ENCODE measurements at places on chromosomes 7 and 10.
A peak's percentile ranks its signal among the peaks of the same experiment; 100 is the strongest.

GRCh38 chr10:75083972-75084833 lies 27.3 kb upstream of the SAMD8 start:
- peak; percentile 17 for DNase-seq

DNA sequence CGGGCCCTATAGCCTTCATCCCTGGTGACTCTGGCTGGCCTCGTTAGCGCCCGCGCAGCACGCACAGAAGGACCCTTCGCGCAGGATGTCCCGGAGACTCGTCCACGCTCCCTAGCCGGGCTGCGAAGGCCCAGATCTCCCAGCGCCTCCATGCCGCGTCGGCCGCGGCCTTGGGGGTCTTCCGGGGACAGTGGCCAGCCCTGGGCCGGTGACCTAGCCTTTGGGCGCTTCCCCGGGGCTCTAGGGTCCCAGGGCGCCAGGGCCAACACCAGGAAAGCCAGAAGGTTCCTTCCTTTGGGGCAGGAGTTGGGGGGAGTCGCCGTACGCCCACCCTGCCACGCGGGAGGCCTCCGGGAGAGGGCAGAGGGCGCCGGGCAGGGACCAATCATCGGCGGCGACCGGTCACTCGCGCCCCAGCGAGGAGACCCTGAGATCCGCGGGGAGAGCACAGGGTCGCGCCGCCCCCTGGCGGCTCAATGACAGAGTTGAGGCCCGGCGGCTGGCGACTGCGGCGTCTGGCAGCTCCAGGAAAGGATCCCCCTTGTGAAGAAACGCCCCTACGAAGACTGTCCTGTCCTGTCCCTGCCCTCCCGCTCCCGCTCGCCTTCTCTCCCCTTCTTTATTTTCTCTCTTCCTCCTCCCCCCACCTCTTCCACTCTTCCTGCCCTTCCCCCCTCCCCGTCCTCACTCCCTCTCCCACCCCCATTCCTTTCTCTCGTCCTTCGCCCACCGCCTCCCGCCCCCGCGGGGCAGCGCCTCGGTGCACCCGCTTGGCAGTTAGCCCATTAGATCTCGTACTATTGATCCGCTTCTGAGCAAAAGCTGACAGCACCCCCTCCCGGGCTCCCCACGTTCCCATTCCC lies 62.3 kb upstream of the LBX1 start:
- peak; percentile 48 for DNase-seq

GRCh38 chr7:33190688-33191304 lies 61.4 kb downstream of the BBS9 start:
- no peak for DNase-seq

DNA sequence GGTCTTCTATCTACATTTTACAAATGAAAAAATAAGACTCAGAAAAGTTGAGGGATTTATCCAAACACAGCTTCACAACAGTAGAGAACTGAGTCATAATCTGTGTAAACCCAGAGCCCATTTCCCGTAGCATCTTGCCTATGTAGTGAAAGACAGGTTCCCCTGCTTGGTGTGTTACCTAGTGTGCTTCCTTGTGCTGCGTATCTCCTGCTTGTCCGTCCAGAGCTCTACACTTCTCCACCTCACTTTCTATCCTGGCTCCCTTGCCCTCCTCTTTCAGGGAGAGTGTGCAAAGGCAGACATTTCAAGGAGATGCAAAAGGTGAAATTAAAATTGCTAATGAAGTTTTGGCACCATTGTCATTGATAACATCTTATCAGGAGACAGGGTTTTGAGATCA lies 1.4 kb upstream of the ASNS start:
- DNase-seq: no peak

DNA sequence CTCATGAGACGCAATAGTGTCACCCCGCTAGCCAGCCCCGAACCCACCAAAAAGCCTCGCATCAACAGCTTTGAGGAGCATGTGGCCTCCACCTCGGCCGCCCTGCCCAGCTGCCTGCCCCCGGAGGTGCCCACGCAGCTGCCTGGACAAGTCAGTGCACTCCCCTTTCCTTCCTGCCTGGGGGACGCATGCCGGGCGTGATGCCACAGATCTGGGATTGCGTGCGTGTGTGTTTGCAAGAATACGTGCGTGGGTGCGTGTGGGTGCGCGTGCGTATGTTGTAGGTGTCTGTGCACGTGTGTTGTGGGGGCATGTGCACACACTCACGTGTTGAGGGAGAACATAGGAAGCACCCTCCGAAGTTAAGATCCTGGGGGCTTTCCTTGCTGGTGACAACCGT lies 23.5 kb downstream of the PFKFB3 start:
- DNase-seq: no peak

DNA sequence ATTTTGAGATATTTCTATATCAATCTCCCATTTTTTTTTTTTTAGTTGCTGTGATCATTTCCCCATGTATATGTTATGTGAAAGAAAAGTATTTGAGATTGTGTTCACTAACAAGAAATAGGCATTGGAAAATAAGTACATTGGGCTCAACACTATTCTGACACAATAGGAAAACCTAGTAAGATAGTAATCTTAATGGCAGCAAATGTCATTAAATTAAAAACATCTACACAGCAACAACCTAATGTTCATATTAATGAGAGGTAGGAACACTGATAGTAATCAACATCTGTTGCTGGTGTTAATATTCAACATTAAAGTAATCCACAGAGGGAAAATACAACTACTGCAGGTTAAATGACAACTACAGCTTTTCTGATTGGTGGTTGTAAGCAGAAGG lies 1.5 kb upstream of the GTPBP10 start:
- no peak for DNase-seq

DNA sequence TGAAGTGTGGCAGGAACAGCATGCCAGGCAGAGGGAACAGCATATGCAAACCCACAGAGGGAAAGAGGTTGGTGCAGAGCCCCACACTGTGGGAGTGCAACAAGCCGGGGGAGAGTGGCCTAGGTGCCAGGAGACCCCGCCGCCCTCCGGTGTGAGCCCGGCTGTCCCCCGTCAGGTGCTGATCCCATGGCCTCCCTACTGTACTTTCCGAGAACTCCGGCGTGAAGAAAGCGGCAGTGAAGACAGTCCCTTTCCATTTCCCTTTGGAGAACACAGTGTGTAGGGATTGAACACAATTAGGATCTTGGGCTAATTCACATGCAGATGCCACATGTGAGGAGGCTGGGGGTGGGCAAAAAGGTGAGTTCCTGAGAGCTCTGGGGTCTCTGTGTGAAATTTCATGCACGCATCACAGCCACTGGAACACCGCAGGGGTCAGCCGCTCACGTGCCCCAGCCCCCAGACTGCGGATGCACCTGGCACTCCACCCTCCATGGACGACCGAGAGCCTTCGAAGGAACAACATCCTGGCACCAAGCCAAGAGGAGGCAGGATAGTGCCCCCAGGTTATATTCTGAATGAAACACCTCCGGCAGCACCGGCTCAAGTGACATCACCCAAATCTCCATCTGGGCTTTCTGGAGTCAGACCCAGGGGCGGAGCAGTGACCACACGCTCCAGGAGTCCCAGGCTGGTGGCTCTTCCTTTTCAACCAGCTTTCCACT lies 82.1 kb upstream of the PPP2R2D start:
- no peak for DNase-seq

GRCh38 chr10:121525251-121526134 lies 72.8 kb downstream of the FGFR2 start:
- DNase-seq: no peak

- no peak for DNase-seq
These were observed 145.2 kb downstream of the RNF133 start for GRCh38 chr7:122553761-122554160.

- no peak for DNase-seq
These were observed 130.4 kb downstream of the AASS start for GRCh38 chr7:122013630-122014029.

DNA sequence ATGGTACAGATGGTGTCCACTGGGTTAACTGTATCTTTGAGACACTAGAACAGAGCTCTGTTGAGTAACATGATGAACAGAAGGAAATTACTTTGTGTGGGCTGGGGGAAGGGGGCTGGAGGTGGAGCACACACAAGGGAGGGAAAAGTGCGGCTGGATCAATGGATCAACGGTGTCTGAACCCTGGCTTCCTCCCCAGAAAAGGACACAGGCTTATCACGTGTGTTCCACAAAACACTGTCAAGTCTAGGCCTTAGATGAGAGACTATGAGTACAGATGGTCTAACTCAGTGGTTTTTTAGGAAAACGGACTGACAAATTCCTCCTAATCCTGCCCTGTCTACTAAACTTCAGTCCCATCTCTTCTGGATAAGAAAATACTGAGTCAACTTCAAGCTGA lies 27.8 kb downstream of the HSPB1 start:
- no peak for DNase-seq

GRCh38 chr10:11335881-11336430 lies 275.5 kb downstream of the USP6NL start:
- no peak for DNase-seq

DNA sequence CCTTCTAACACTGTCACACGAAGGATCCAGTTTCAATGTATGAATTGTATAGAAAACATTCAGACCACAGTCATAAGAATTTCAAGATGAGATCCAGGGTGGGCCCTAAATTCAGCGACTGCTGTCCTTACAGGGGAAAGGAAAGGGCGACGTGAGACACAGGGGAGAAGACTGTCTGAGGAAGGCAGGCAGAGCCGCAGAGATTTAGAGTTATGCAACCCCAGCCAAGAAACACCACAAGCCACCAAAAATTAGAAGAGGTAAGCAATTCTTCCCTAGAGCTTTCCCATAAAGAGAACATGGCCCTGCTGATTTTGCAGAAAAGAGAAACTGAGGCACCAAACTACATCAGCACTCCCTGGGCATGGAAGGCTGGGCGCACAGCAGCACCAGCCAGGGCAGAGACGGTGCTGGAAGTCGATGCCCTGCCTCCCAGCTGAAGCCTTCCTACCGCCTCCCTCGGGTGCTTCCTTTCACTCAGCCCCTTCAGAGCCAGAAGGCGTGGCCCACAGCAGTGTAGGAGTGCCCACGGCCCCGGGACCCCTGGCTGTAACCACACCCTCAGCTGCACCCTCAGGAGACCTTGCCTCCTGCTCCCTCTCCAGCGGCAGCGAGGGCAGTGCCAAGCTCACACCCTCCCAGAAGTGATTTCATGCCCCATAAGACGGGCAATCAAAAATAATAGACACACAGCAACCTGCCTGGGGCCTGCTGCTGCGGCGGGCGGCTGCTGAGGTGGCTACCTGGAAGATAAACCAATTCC lies 81.0 kb upstream of the LRRC4 start:
- no peak for DNase-seq

GRCh38 chr7:46192271-46192670 lies 271.2 kb upstream of the IGFBP3 start:
- no peak for DNase-seq

- no peak for DNase-seq
These were observed 1.5 kb downstream of the SCART1 start for GRCh38 chr10:133455196-133455595.

DNA sequence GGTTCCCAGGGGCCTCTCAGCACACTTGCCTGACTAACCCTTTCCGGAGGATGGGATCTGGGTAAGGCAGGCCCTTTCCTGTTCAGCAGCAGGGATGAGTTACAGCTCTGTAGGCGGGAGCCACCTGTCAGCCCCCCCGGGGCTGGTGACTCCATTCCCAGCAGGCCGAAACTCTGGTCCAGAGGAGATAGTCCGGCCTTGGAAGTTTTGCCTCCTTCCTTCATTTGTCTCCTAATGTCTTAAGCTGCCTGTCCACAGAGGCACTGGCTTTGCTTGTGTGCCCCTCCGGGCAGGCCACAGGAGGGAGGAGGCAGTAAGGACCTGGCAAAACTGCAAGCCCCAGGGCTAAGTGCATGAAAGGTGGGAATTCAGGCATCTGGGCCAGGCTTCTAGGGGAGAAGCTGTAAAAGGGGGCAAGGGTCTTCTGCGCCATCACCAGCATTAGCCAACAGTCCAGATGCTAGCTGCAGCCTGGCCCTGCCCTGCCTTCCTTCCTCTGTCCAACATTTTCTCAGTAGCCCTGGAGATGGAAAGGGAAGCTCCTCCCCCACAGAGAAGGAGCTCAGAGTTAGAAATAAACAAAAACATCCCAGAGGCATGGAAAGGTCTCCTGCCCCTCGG lies 1.2 kb downstream of the ADIRF start:
- DNase-seq: peak; percentile 75

- peak; percentile 40 for DNase-seq
These were observed 313.2 kb upstream of the KCND2 start for GRCh38 chr7:119959811-119960210.

DNA sequence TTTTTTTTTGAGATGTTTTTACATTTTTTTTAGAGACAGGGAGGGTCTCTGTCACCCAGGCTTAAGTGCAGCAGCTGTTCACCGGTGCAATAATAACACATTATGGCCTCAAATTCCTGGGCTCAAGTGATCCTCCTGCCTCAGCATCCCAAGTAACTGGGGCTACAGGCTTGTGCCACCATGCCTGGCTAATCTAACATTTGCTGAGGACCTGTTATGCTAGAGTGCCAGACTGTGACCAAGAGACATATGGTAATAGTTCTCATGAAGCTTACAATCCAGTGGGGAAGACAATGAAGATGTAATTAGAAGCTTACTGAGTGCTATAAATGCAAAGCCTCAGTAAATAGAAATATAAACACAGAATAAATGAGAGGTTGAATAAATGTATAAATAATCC lies 17.6 kb upstream of the ORC5 start:
- no peak for DNase-seq

- DNase-seq: no peak
These were observed 45.5 kb upstream of the CHST15 start for GRCh38 chr10:124138883-124139348.

DNA sequence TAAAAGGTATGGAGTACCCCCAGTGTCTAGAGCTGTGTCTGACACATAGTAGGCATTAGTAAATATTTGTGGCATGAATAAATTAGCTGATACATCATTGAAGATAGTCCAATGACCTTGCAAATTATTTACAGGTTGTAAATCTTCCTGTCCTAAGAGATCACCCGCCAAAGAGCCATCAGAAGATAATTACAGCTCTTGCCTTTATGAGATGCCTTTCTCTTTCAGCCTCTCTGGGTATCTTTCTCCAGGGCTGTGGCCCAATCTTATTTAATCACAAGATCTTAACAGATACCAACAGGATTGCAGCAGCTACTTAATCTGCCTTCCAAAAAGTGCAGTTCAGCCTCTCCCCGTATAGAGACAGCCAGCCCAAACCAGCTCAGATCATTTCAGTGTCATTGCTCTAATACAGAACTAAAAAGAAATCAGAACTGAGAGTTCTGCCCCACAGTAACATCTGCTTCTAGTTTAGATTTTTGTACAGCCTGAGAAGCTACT lies 41.5 kb downstream of the MYOF start:
- DNase-seq: peak; percentile 50

GRCh38 chr7:66146701-66147100 lies 32.1 kb downstream of the CRCP start:
- DNase-seq: peak; percentile 61

Data from mesenchymal stem cell (in vitro differentiated cells and primary cell).